Cardiac muscle cell (in vitro differentiated cells and primary cell): ENCODE measurements at places on chromosomes 12 and 14. TPM values are rescaled to one million over a fixed set of nuclear protein-coding genes. Genes with fewer than 3 reads are reported as not detected.

Gene MMAB
- polyA plus RNA-seq, result 130 and 174 TPM in 2 replicates

DNA sequence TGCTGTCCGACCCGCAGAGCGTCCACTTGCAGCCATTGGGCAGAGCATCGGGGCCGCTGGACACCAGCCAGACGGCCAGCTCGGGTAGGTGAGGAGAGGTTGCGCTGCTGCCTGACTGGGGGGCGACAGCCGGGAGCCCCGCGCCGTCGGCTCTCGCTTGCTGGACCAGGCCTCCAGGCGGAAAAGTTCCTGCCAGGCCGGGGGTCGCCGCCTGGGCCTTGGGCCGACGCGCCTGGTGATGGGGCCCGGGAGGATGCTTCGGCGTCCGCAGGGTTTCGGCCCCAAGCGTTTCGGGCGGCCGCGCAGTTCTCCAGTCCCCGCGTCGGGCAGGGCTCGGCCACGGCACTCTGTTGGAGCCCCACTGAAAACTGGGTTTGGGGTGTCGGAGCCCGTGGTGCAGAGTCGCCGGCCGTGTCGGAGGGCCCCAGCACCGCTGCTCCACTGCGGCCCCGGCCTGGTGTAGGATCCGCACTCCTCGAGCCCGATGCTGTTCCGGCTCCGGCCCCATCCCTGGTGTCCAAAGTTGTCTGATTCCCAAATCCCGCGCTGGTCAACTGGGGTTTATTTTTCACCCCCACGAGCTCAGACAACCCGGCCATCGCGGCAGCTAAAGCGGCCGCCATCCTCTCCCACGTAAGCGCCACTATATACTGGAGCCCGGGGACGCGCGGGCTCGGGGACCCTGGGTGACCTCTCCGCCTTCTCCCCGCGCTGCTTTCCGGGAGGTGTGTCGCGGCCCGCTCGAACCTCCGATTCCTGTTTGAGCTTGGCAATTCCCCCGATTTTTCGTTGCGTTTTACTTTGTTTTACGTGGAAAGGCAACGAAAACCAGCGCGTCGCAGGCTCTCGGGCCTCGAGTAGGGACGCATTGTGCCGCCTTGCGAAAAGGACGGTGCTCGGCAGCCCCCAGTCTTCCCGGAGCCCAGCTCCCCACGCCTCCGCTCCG is 872 bp downstream of the VSX2 start:
- peaks cover 10% of the 10 kb centered on the region for H3K4me1 ChIP-seq
- H3K4me3 ChIP-seq, result peak overlapping the region; percentile 14
- H3K27me3 ChIP-seq, result peaks cover 95% of the 10 kb centered on the region

- no peaks in the 10 kb centered on the region for H3K27me3 ChIP-seq
- peak overlapping the region; percentile 79 for H3K27ac ChIP-seq
- no peak for DNase-seq
- H3K4me3 ChIP-seq, result no peak overlapping the region
- peaks cover 35% of the 10 kb centered on the region for H3K4me1 ChIP-seq
Measured at GRCh38 chr14:72828604-72829003, 65.3 kb downstream of the DPF3 start.

DNA sequence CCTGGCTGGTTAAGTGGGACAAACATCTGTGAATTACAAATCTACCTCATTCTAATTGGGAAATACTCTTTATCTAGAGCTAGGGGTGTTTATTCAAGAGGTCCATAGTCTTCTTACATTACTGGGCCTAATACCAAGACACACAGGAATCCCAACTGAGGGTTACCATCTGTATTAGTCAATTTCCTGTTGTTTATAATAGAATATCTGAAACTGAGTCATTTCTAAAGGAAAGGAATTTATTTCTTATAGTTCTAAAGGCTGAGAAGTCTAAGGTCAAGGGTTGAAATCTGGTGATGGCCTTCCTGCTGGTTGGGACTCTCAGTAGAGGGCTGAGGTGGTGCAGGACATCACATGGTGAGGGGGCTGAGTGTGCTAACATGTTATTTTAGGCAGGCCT is 36.0 kb downstream of the RTRAF start:
- DNase-seq, result no peak
- H3K4me3 ChIP-seq, result no peak overlapping the region
- H3K36me3 ChIP-seq, result peaks cover 31% of the 10 kb centered on the region
- H3K27me3 ChIP-seq, result no peaks in the 10 kb centered on the region

DNA sequence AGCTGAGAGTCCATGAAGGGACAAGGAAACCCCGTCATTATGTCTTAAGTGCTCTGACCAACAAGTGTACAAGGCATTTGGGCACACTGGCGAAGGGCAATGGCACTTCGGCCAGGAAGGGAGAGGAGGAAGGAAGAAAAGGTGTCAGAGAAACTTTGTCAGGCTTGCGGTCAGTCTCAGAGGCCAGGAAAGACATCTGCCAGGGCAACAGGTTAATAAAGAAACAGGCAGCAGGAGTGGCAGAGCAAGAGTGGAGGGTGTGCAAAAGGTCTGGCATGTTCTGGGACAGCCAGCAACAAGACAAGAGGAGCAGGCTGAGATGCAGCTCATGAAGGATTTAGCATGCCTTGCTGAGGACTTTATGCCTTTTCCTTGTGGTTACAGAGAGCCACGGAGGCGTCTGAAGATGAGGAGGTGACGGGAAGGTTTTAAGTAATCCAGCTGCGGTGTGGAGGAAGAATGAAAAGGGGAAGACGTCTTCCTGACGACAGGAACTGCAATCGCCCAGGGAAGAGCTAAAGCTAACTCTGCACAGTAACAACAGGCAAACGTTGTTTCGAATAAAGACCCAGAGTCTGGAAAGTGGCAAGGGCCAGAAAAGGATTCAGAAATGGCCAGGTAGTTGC is 13.1 kb downstream of the APPL2 start:
- H3K4me3 ChIP-seq, result no peak overlapping the region
- H3K4me1 ChIP-seq, result peaks cover 19% of the 10 kb centered on the region
- no peak for DNase-seq

DNA sequence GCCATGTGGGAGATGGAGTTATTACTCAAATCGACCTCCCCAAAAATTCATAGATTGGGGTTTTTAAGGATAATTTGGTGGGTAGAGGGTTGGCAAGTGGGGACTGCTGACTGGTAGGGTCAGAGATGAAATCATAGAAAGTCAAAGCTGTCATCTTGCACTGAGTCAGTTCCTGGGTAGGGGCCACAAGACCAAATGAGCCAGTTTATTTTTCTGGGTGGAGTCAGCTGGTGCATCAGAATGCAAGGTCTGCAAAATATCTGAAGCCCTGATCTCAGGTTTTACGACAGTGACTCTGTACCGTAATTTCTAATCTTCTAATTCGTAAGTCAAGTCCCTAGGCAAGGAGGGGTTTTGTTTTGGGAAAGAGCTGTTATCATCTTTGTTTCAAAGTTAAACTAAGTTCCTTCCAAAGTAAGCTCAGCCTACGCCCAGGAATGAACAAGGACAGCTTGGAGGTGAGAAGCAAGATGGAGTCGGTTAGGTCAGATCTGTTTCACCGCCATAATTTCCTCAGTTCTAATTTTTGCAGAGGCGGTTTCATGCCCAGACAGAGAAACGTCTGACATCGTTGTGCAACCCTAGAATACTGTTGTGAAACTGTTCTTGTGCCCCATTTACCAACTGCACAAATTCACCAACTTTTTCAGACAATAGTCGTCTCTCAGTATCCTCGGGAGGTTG is 104.5 kb upstream of the SFSWAP start:
- no peaks in the 10 kb centered on the region for H3K36me3 ChIP-seq
- no peak overlapping the region for H3K27ac ChIP-seq
- no peak overlapping the region for H3K4me3 ChIP-seq
- no peaks in the 10 kb centered on the region for H3K27me3 ChIP-seq

DNA sequence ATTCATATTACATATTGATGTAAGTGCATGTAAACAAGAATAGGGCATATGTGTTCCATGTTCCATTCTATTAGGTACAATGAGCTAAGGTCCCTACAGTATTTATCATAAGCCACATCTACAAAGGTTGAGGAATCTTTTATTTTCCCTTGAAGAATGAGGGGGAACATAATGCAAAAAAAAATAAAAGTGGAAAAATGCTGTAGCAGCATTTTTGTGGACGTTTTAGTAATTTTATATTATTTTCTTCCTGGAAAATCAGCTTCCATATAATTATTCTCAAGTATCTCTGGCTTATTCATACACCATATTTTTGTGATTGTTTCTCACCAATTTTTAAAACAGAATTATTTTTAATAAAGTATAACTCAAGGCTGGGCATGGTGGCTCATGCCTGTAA is 148.7 kb downstream of the MED13L start:
- no peak overlapping the region for H3K4me3 ChIP-seq
- H3K27me3 ChIP-seq, result no peaks in the 10 kb centered on the region
- DNase-seq, result no peak
- H3K36me3 ChIP-seq, result no peaks in the 10 kb centered on the region
- peaks cover 56% of the 10 kb centered on the region for H3K4me1 ChIP-seq
- peak overlapping the region; percentile 67 for H3K27ac ChIP-seq

Gene GPR135
- polyA plus RNA-seq, result 1.7 and 4.0 TPM in 2 replicates

Gene DPY19L2
- 12.9 and 18.2 TPM in 2 replicates for polyA plus RNA-seq
